ENCODE measurements at places on chromosomes 2 and 18. TPM values are rescaled to one million over a fixed set of nuclear protein-coding genes. Genes with fewer than 3 reads are reported as not detected.

DNA sequence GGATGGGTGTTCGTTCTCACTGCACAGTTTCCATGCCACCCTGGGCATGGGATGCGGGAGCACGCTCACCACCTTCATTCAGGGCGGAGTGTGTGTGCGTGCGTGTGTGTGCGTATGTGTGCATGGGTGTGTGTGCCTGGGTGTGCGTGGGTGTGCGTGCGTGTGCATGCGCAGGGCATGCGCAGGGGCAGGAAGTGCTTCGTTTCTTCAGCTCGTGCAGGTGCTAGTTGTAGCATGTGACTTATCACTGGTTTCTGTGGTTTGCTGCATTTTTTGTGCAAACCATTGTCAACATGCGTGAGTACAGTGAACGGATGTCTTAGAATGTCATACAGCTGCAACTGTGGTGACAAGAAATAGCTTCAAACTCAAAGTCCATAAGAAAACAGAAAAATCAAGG lies 179.5 kb downstream of the PTGR3 start:
- no peak for DNase-seq

GRCh38 chr2:101770726-101771125 lies 73.2 kb downstream of the MAP4K4 start:
- DNase-seq: no peak

Gene NHEJ1
- polyA plus RNA-seq: 17.6 TPM

Gene RUFY4
- 0.36 TPM for polyA plus RNA-seq

Gene TPO
- 0.03 TPM for polyA plus RNA-seq

Gene NT5DC4
- 1.4 TPM for polyA plus RNA-seq

All from renal pelvis (tissue), 12 donors.